ENCODE measurements at places on chromosomes 11 and 22.

DNA sequence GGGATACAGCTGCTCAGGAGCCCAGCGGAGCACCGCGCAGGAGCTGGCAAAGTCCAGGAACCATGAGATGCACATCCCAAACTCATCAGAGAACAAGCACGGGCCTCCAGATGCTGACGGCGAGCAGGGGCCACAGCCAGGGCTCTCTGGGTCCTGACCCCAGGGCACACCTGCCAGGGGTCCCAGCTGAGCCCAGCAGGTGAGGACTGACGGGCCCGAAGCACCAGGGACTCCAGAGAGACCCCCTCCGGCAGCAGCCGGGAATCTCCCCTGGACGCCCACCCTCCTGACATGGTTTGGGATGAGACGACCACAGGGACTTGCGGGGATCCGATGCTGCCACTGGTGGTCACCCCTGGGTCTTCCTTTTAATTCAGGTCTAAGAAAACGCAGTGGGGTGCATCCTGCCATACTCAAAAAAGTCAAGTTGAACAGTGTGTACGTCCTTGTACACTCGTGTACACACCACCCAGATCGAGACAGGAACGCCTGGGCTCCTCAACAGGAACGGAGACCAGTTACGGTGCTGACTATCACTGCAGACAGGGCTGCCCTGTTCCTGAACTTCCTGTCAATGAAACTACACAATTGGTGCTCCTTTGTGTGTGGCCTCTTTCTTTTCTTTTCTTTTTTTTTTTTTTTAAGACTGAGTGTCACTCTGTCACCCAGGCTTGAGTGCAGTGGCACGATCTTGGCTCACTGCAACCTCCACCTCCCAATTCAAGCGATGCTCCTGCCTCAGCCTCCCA lies 21.9 kb downstream of the TTLL8 start:
- DNase-seq = no peak

DNA sequence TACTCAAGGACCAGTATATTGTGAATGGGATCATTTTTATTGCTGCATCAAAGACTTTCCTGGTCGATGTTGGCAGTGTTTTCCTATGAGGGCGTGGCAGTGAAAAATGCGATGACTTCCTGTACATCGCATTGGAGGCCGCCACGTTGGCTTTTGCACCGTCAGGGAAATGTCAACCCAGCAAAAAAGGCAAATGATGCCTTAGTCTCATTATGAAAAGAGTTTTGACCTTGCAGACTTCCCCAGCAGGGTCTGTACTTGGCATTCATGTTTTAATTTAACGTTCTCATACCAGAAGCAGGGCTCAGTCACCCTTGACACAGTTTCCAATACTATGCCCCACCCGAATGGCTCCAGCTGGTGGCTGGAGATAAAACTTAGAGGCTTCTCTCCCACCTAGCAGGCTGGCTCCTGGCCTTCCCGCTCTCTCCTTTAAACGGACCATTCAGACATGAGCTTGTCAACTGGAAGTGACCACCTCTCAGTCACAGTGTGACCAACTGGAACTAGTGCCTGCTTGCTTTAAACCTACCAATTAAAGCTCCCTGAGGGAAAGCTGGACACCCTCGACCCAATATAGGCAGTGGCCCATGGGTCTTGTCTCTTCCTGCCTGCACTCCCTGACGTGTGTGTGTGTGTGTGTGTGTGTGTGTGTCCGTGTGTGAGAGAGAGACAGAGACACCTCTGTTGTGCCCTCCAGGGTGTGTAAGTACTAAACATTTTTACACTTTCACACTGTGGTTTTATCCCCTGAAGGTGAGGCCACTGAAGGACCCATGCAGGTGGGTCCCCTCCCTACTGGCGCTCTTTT lies 8.7 kb upstream of the GDPD5 start:
- no peak for DNase-seq

DNA sequence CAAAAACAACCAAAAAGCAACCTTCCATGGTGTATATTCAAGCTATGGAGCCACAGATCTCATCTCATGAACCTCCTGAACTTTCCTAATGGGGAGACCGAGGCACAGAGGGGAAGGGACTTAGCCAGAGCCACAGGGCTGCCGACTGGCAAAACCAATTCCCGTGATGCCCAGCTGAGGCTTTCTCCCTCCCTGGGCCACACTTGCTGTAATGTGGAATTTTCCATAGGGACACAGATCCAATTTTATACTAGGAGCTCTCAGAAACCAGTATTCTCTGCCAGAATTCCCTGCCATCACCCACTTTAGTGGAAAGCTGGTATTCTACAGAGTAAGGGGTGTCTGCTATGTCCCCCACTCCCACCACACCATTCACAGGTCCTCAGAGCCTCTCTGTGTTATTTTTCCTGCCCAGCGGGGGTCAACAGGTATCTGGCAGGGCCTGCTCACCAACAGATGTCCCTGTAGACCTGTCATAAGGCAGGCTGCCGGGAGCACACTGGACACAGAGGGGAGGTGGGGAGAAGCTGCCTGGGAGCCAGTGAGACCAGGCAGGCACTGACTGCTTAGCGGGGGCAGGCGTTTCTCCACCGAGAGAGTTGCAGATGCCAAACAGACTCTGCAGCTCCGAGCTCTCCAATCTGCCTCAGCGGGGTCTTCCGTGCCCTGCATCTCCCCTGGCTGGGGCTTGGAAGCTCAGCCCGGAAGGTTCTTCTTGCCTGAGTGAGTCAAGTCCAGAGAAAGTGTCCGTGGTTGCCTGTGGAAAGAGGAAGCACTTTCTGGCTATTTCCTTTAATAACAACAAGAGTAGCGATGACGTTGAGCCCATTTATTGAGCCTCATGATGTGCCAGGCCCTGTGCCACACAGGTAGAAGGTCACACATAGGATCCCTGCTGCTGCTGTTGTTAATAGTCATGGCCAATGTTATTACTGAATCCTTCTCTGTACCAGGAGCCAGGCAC lies 26.3 kb downstream of the RPS6KA4 start:
- peak; percentile 95 for DNase-seq

DNA sequence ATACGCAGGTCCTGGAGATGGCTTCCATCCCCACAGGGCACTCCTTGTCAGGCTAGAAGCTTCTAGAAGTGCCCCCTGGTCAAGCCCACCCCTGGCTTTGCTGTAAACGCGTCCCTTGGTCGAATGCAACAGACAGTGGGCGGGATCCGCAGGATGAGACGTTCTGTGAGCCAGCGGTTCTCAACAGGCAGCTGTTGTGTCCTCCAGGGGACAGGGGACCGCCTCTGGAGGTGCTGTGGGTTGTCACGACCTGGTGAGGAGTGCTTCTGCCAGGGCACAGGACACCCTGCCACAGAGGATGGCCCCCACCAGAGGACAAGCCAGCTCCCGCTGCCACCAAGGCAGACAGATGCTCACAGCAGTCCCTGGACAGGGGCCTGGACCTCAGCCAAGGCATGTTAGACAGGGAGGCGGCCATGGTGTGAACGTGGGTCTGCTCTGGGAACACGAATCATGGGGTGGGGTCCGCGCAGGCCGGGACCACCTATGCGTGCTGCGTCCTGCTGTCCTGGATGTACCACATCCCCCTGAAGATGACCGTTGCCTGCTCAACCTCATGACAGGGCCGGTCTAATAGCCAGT lies 11.7 kb downstream of the CRELD2 start:
- no peak for DNase-seq

DNA sequence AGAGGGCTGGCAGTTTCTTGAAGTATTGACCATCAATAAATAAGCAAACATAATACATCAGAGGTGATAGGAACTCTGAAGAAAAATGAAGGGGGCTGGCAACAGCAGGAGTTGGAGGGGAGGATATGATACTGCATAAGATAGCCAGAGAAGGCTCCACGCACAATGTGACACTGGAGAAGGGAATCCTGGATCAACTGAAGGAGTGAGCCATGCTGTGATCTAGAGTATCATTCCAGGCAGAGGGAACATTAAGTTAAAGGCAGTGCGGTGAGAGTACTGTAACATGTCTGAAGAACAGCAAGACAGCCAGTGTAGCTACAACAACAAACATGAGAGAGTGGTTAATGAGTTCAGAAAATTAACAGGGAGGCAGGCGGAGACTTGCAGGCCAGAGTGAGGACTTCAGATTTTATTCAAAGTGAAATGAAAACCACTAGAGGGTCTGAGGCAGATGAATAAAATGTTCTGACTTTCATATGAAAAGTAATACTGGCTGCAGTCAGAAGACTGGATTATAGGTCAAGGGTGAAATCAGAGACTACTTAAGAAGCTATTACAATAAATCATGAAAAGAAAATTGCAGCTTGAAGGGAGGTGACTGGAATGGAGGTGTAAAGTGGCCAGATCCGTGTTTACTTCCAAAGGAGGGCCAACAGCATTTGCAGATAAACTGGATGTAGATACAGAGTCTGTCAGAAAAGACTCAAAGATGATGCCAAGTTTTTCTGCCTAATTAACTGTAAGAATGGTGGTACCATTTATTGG lies 49.4 kb downstream of the RRAS2 start:
- no peak for DNase-seq

DNA sequence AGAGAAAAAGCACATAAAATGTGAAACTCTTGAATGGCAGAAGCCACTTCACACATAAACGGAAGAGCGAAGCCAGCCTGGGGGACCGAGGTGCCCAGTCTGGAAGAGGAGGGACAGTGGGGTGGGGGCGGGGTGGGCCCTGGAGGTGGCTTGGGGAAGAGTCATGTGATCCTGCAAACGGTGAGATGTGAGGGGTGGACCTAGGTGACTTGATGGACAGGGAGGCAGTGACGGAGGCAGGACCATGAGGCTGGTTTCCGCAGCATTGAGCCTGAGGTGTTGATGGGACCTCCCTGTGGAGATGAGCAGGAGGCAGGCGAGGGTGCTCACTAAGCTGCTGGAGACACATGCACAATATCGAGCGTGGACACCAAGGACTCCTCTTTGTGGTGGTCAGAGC lies 16.8 kb downstream of the ZDHHC24 start:
- DNase-seq = no peak

DNA sequence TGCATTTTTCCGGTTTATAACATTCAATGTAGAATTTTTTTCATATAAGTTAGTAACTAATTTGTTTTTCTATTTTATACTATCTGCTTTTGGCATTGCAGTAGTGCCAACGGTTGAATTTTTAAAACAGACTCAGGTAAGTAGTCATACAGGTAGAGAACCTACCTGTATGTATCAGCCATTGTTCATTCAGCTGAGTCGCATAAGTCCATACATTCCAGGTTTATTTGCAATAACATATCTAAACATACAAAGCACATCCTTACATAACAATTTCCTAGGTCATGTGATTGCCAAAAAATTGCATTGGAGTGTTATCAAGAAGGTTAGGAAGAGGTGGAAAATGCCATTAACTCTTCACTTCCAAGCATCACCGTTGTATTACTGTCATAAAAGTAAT lies 1059.3 kb upstream of the CNTN5 start:
- DNase-seq = no peak

GRCh38 chr11:21472261-21472660 lies 720.6 kb upstream of the ANO5 start:
- peak; percentile 3 for DNase-seq

GRCh38 chr11:416757-417621 lies 2.2 kb upstream of the SIGIRR start:
- DNase-seq = no peak

GRCh38 chr22:44385296-44385610 lies 72.5 kb upstream of the SHISAL1 start:
- DNase-seq = no peak

DNA sequence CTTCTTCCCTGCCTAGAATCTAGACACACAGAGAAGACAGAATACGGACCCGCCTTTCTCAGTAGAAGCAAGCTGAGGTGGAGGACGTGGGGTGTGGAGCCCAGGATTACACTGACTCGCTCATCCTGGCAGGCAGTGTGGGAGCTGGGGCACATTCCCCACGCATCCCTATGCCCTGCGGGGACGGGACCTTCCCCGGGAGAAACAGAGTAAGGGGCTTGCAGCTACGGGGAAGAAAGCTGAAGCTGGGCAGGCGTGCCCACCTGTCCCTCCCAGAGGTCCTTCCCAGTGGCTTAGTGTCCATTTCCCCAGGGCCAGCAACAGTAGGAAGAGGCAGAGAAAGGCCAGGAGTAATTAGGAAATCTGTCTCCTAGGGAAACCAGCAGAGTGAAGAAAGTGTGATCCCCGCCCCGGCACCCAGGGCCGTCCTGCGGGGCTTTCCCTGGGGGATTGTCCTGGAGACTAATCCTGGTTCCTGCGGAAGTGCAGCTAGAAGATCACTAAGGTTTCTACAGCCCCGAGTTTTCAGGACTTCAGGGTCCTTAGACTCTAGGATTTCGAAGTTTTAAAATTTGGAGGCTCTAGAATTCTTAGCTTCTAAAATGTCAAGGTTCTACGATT lies 7.8 kb downstream of the DNAJB13 start:
- DNase-seq = no peak

GRCh38 chr11:57574061-57574460 lies 6.6 kb upstream of the UBE2L6 start:
- DNase-seq = no peak

DNA sequence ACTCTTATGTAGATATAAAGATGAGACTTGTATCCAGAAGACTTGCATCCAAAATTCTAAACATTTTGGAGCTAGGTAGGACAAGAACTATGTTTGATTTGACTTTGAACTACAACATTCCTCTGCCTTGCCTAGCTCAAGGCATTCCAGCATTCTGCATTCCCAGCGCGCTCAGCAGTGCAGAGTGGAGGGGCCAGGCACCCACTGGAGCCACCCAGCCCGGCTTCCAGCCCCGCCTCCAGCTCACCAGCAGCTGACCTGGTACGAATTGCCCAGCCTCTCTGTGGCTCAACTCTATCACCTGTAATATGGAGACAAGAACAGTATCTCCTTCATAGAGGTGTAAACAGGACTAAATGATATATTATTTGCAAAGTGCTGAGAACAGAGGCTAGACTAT lies 28.8 kb downstream of the PRDM10 start:
- no peak for DNase-seq

DNA sequence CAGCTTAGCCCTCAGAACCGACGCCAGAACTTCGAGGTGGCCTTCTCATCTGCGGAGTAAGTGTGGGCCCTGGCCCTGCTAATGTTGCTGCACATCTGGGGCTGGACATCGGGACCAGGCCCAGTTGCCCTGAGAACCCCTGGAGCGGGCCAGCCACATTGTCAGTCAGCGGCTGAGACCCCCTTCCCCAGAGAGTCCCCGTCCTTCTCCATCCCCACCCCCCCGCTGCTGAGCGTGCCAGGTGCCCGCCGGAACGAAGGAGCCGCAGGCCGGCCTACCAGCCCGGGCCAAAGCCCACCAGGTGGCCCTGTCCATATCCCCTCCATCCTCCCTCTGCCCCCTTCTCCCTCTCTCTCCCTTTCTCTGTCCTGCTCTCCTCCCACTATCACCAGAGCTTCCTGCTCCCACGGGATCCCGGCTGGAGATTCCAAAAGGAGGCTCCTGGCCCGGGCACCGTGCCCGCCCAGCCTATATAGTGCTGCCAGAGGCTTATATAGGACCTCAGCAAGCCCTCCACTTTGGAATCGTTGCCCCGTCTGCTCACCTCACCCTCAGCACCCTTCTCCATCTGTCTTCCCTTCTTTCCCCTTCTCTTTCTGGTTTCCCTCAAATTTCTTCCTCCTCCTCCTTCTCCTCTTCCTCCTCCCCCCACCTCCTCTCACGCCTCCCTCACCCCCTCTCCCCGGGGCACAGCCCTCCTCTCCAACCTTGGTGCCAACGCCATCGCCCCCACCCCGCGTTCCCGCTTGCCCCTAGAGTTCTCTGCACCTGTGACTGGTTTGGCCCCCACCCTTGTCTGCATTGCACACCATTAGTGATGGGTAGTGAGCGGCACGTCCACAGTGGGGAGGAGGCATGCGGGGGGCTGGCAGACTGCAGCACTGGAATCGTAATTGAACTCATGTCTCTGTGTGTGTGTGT lies 7.3 kb downstream of the SELENOM start:
- DNase-seq = no peak
